ENCODE measurements at places on chromosomes 4 and X.
A peak's percentile ranks its signal among the peaks of the same experiment; 100 is the strongest.

GRCh38 chr4:6538575-6538974 is 36.4 kb upstream of the MAN2B2 start:
- DNase-seq, result no peak

DNA sequence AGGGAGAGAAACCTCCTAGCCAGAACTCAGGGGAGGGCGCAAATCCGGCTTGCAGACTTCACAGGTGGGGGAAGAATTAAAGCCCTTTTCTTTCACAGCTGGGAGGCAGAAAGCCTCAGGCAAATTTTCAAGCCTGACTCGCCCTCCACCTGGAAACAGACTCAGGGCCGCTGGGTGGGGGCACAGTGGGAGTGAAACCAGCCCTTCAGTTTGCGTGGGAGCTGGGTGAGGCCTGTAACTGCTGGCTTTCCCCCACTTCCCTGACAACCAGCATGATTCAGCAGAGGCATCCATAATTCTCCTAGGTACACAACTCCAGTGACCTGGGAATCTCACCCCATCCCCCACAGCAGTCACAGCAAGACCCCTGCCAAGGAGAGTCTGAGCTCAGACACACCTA is 206.9 kb upstream of the INTU start:
- DNase-seq, result no peak

GRCh38 chr4:52311464-52312125 is 260.5 kb downstream of the SPATA18 start:
- no peak for DNase-seq

- DNase-seq, result no peak
Observed at GRCh38 chr4:40418430-40419230, 83.5 kb downstream of the CHRNA9 start.

DNA sequence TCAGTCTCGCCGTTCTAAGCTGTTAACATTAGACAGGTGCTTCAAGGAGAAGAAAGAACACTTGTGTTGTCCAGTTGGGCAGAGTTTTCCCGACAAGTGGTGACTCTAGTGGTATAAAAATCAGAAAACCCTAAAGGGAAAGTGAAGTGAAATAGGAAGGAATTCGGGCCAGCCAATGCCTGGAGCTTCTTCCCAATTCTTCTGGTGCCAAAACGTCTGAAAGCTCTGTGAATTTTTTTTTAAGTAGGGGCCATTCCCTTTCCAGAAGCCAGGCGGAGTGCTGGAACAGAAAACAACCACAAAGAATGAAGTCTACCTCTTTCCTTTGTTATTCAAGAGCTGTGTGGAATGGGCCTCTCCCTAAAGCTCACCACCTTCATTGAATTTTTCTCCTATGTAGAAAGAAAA is 43.1 kb upstream of the PPARGC1A start:
- no peak for DNase-seq

DNA sequence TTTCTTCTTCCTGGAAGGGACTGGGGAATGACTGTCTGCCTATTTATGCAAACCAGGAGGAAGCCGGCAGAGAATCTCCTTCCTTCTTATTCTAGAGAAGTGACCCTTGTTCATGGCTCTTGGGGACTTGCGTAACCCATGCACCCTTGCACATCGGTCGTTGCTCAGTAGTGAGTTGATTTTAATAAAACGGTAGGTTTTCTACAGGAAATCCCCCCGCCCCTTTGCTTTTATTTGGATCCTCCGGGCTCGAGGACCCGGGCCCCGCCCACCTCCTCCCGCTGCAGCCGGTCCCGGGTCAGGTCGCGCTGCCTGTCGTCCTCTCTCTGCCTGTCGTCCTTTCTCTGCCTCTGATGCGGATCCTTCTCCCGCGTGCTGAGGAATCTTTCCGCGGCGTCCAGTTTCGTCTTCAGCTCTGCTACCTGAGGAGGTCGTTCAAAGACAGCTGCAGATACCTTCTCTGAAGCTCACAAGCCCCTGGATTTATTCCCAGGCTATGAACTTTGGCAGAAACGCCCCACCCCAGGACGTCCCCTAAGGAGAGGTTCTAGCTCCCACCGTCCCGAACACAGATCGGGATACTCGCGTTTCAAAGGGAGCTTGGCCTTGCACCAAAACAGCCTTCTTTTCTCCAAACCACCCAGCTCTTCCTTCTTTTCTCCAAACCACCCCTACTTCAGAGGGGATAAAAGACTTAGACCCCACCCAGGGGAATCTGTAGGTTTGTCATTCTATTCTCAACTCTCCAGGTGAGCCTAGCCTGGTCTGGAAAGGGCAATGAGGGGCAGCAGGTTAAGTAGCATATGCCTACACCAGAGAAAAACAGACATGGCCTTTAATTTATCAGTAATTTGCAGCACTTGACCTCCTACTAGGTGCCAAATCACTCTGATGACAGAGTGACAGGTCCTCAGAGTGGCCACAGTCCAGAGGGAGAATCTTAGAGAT is 7.0 kb downstream of the TNIP3 start:
- peak; percentile 48 for DNase-seq

DNA sequence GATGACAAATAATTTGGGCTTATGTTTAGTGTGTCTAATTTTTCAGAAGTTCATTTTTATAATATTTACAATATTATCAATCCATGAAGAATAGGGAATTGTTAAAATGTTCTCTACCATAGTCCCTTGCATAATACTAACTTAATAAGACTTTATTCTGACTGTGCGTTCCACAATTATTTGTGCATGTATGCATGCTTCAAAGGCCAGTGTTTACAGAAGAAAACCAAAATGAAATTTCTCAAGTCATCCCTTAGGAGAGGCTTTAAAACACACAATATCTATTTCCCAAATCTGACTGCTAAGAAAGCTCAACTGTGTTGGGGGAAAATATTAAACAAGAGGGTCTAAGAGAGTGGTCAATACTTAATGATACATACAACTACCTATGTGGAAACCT is 226.3 kb upstream of the ANKRD50 start:
- no peak for DNase-seq

GRCh38 chr4:2091990-2092668 is 33.0 kb downstream of the NAT8L start:
- no peak for DNase-seq

GRCh38 chr4:47668810-47669408 is 169.0 kb downstream of the CORIN start:
- DNase-seq, result peak; percentile 17

DNA sequence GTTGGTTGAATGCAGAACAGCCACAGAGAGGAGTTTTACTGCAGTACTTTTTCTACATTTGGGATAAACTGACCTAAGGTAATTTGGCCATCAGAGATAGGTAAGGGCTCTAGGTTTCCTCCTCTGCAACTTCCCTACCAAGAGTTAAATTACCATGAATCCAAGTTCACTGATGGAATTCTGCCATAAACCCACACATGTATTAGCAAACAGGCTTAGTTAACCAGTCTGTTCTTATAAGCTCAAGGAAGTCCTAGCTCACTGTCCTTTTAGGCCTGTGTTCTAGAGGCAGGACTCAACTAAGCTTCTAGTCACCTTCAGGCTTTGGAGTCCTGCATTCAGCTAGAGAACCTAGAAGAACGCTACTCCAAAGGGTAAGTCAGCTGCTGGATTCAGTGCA is 4.0 kb downstream of the FAM114A1 start:
- DNase-seq, result no peak

- DNase-seq, result no peak
Observed at GRCh38 chr4:79266136-79266535, 59.7 kb downstream of the NAA11 start.

GRCh38 chrX:50333308-50333707 is 128.7 kb downstream of the CCNB3 start:
- DNase-seq, result no peak

GRCh38 chr4:89166971-89167475 is 55.7 kb downstream of the TIGD2 start:
- DNase-seq, result no peak

GRCh38 chrX:27953171-27953570 is 28.1 kb downstream of the DCAF8L1 start:
- DNase-seq, result no peak

GRCh38 chrX:19354625-19355024 is 10.9 kb downstream of the PDHA1 start:
- DNase-seq, result no peak

DNA sequence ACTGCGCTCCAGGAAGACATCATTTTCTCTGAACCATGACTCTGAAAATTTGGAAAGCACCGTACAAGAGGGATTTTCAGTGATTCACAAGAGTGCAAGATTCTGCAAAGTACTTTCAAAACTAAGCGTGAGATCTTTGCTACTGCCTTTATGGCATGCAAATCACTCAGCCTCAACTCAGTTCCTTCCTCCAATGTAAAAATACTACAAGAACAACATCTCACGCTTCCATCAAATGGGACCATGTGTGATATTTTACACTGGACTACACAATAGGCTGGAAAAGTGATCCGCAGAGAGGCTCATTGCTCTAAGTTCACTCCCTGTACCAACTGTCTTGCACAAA is 674 bp upstream of the IL15 start:
- no peak for DNase-seq

DNA sequence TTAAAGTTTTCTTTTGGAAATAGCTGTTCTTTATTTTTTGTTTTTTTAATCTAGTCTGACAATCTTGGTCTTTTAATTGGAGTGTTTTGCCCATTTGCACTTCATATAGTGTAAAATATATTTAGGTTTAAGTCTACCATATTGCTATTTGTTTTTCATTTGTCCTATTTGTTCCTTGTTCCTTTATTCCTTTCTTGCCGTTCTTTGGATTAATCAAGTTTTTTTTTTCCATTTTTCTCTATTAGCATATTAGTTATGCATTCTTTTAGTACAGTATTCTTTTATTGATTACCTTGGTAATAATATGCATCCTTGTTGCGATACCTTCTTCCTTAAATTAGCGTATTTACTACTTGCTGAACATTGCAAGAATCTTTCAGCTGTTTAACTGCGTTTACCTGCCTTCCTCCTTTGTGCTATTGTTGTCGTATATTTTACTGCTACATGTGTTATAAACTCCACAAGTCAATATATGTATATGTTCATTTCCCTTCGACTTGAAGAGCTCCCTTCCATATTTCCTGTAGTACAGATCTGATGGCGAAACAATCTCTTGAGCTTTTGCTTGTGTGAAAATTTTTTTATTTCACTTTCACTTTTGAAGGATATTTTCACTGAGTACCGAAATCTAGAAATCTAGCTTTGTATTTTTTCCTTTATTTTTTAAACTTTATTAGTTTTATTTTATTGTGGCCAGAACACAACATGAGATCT is 23.9 kb upstream of the RNF212 start:
- no peak for DNase-seq

- no peak for DNase-seq
Observed at GRCh38 chr4:112316360-112316759, 19.2 kb downstream of the ALPK1 start.

DNA sequence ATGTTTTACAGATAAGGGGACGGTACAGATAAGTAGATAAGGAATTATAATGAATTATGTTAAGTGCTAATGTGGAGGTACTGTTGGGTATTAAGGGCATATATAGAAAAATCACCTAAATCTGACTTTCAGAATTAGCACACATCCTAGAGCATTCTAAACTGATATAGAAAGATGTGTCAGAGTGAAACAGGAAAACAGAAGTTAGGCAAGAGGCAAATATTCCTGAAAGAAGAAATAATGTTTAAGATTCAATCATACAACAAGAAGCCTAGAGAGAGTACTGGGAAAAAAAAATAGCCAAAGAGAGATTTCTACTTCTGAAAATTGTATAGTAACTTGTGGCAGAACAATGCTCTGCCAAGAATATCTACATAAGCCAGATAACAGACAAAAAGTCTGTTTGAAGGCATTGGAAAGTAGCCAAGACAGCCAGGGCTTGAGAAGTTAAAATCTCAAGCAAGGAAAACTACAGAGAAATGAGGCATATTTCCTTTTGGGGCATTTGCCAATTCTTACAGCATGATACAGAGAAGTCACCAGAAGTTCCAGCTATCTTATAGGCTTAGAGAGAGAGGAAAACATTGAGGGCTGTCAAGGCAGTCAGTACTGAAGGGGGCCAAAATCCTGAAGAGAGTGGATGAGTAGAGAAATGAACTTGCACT is 646.0 kb downstream of the RPA4 start:
- DNase-seq, result no peak

GRCh38 chrX:46169808-46170207 is 375.4 kb downstream of the ZNF674 start:
- DNase-seq, result no peak

- DNase-seq, result no peak
Observed at GRCh38 chr4:177367336-177367735, 57.7 kb downstream of the NEIL3 start.

- DNase-seq, result no peak
Observed at GRCh38 chrX:25296850-25297249, 281.1 kb upstream of the ARX start.

GRCh38 chr4:187059021-187059420 is 335.4 kb upstream of the FAT1 start:
- no peak for DNase-seq

- DNase-seq, result peak; percentile 34
Observed at GRCh38 chr4:139266583-139267257, 13.3 kb downstream of the MGARP start.

DNA sequence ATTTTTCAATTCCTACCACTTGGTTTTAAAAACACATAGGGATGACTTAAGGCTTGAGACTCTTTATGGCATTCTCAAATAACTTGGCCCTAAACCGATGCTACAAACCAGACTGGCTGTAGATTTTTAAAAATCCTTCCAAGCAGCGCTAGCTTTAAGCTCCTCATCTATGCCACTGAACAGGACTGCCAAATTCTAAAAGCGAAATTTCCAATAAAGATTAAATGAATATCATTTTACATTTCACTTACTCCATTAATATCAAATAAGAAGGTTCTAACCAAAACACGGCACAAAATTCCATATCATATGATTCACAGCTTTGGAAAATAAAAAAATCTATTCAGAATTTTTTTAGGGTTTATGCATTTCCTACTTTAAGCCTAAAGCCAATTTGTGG is 134.2 kb downstream of the FANCB start:
- no peak for DNase-seq

DNA sequence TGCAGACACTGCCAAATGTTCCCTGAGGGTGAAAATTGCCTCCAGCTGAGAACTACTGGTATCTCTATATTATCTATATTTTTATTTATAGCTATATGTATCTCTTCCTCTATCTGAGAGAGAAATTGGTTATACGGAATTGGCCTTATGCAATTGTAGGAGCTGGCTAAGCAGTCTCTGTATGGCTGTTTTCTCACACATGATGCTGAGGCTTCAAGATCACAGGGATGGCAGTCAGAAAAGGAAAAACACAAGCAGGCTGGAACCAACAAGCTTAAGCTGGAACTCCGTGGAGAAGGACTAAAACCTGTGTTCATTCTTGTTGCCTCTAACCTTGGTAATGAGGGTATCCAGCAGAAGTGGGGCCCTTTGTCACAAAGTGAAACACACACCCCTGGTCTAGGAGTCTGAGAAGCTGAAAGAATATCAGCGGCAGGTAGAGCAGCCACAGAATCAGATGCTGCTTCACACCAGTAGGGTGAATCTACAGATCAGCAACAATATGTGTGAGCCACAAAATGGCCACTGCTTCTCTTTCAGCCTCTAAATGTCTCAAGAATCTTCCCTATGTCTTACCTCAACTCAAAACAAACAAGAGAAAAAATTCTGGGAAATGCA is 166.5 kb upstream of the PPP1R2C start:
- no peak for DNase-seq

DNA sequence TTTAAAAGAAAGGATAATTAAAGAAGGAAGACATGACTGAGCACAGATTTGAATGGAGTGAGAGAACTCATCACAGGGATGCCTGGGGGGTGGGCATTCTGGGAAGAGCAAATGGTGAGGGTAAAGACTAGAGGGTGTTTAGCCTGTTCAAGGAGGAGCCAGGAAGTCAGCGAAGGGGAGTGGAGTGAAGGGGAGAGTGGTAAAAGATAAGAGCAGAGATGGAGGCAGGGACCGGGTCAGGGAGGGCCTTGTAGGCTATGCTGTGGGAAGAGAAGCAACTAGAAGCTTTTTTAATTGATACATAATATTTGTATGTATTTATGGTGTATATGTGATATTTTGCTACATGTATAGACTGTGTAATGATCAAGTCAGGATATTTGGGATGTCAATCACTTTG is 2.2 kb upstream of the VGLL1 start:
- no peak for DNase-seq

Measured in neural crest cell (in vitro differentiated cells).